Ureter (tissue), 1 donor: ENCODE measurements at places on chromosomes 1 and 21.

- DNase-seq, result no peak
Observed at GRCh38 chr1:62882201-62883104, 98.5 kb downstream of the ATG4C start.

- no peak for DNase-seq
Observed at GRCh38 chr1:50453266-50453665, 30.0 kb upstream of the DMRTA2 start.

DNA sequence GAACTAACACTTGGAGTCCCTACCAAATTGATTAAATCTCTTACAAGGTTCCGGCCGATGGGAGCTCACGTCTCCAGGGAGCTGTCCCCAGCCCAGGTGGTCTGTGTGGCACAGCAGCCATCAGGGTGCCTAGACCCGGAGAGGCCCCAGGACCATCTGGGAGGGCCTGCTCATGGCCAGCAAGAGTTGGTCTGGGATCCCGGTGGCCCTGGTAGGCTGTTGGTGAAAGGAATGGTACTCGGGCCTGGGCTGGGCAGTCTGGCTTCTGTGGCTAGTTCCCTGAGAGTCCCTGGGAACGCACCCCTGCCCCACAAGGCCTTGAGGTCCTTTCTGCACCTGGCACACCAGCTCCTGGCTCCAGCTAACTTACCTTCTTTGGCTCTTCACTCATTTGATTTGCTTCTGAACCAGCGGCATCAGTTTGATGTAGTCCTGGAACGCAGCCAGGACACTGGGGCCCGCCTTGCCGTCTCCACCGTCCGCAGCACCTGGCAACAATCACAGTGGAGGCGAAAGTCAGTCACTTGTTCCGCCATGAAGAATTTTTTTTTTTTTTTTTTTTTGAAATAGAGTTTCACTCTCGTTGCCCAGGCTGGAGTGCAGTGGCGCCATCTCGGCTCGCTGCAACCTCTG, 62.5 kb downstream of the SCCPDH start:
- no peak for DNase-seq

GRCh38 chr1:100834777-100835660, 59.6 kb downstream of the EXTL2 start:
- DNase-seq, result no peak

DNA sequence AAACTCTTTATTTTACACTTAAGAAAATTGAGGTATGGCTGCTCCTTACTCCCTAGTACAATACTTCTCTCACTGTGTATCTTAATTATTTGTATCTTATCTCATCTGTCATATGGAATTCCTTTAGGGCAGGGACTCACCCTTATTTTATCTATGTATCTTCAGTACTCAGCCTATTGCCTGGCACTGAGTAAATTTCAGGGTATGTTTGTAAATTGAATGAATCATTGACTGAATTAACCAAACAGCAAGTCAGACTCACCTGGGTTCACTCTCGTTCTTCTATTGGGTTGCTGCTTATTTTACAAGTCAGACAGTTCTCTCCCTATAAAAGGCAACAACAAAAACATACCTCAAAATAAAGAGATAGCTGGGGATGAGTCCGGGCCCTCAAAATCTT, 63.8 kb downstream of the LAMC1 start:
- no peak for DNase-seq

DNA sequence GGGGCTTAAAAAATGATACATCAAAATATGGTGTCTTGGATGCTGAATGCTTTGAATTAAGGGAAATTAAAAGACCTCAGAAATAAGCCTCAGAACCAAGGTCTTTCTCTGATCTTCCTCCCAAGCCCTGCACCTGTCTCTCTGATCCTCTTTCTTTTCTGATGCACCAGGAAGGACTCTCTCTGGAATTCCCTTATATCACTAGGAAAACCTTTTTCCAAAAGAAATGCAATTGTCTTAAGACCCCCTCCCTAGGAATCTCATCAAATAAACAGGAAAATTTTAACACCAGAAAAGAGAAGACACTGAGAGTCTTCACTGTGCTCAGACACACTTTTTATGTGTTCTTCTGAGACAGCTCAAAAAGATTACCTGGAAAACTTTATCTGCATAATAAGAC, 159.5 kb upstream of the PTBP2 start:
- DNase-seq, result no peak

DNA sequence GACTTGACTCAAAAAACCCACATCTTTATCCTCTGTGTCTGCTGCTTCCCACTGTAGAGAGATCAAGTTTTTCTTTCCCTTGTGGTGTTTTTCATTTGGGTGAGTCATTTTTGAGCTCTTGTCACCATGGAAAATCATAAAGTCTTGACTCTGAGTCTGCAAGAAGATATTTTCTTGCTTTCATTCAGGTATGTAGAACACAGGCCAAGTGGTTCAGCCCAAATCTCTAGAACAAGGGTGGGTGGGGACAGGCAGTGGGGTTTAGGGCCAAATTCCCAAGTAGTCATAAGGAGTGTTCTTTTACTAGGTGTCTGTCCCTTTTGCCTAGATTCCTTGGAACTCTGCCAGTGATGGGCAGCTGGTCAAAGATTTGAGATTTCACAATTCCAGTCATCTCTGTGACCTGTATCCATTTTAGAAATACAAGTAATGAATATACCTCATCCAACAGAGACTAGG, 21.5 kb upstream of the ARHGAP29 start:
- peak; percentile 54 for DNase-seq
